ENCODE measurements at places on chromosomes 13 and 19.
A peak's percentile ranks its signal among the peaks of the same experiment; 100 is the strongest.

DNA sequence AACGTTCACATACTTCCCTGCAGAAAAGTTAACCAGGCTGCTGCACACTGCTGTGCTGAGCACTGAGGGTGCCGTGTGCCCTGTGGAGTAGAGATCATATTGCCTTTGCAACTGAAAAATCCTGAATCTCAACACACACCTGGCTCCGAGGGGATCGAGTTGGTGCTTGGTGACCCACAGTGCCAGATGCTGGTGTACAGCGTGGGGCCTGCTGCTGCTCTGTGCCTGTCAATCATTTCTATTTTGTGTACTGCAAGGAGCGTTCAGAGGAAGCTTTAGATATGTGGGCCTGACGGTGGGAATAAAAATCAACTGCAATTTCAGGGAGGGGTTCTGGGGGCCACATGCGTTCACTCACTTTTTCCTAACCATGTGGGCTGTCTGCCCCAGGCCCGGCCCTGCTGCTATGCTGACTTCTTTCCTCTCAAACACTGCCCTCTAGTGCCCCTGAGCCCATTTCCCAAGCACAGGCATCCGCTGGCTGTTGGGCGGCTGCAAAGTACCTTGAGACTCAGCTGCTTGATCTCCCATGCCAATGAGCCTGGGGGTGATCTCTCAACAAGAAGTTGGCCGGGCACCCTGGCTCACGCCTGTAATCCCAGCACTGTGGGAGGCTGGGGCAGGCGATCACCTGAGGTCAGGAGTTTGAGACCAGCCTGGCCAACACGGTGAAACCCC, 9.7 kb upstream of the LENG8 start:
- DNase-seq: no peak

- no peak for DNase-seq
These were observed 6.1 kb upstream of the ADGRE5 start for GRCh38 chr19:14375055-14375581.

GRCh38 chr19:741506-742131, 9.3 kb upstream of the MISP start:
- no peak for DNase-seq

- DNase-seq: no peak
These were observed 2.0 kb downstream of the REX1BD start for GRCh38 chr19:18590273-18591272.

- no peak for DNase-seq
These were observed 825.6 kb downstream of the SLITRK6 start for GRCh38 chr13:84973661-84974060.

DNA sequence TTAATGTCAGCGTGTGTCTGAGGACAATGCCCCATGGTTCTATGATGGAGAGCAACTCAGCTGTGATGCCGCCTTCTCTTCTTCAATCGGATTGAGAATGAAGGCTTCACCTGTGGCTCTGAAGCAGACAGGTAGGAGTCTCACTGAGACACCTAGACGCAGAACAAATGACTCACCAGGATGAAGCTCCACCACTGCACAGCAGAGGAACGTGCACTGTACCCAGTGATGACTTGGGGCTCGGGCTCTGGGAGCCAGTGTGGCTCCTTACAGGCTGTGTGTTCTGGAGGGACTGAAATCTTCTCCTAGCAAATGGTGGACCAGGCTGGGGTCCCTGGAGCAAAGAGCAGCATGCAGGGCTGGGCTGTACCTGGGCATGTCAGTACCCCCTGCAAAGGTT, 44.0 kb downstream of the CCDC70 start:
- no peak for DNase-seq

- DNase-seq: no peak
These were observed 26.8 kb upstream of the ADGRE5 start for GRCh38 chr19:14354445-14354844.

- no peak for DNase-seq
These were observed 46.3 kb downstream of the ZNF724 start for GRCh38 chr19:23203841-23204344.

DNA sequence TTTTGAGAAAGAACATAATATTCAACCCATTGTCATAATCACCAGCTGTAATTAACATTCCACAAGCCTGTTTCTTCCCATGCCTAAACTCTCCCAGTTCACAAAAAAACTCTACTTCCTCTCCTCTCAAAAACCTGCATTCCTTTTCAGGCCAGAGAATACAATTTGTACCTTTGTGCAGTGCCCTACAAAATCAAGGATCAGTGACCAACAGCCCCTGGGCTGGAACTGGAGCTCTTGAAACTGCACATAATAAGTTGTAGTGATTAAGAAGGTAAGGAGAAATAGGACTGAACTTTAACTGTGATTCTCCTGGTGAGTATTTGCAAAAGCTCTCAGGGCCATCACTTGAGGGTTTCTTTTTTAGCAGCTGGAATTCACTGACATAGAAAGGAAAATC, 472.7 kb downstream of the RFC3 start:
- DNase-seq: no peak

- peak; percentile 83 for DNase-seq
These were observed 23.4 kb upstream of the CEACAM21 start for GRCh38 chr19:41552558-41552957.

DNA sequence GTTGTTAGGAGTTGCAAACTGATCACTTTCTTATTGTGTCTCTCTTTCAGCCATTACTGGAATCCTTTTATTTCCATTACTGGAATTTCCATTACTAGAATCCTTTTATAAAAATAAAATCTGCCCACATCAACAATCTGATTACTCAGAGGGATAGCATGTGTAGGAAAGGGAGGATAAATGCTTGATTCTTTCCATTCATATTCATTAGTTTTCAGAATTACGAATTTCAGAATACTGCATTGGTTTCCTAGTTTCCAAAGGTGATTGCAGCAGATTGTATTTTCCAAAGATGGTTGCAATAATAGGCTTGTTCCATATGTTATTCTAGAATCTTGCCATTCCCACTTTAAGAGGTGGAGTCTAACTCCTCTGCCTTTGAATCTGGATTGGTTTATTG, 37.1 kb downstream of the ZNF146 start:
- no peak for DNase-seq

- no peak for DNase-seq
These were observed 34.4 kb upstream of the UBL3 start for GRCh38 chr13:29884671-29885430.

DNA sequence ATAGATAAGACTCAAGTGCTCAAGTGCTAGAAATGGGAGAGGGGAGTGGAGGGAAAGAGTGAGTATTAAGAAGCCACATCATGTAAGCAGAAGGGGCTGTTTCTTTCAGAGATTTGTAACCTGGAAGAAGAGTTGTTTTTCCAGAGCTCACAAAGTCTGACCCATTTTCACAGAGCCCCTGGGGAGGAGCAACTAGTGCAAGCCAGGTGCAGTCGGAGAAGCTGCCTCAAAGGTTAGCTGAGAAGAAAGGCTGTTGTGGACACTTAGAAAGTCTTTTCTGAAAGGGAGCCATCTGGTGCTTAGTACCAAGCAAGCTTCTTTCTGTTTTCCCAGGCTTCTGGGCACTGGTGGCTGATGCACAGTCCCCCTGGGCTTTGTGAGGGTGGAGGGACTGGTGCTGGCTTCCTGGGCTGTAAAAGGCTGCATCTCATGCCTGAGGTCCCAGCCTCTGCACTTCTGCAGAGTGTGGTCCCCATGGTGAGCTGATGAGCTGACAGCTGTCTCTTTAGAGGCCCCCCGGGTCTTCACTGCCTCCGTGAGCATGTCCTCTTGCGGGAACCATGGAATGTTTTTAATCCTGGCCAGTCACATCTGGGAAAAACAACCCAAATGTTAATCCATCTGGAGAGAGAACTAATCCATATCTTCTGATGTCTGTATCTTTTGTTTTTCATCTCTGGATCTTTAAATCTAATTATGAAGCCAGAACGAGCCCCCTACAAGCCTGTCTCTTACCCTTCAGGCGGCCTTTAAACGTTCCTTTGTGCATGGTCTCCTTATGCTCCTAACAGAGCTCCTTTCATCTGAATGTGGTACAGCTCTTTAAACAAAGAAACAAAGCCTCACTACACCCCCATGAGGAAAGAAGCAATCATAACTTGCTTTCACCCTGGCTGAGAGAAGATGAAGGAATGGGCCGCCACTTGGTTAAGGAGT, 40.2 kb downstream of the OLFM4 start:
- no peak for DNase-seq

DNA sequence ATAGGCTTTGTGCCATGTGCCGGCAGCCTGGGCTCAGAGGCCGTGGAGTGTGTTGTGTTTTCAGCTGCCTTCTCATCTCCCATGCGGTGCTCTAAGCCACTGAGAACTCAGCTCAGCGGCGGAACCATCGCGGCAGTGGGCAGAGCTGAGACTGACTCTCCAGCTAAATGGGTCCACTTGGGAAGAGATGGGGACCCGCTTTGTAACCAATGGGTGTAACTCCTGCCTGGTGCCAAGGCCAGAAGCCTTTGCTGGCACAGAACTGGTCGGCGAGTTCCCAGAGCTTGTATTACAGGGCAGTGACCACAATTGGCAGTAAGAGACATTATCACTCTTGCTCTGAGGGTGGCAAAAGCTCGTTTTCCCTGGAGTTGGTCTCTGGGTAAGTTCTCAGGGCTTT, 183.0 kb downstream of the STK24 start:
- no peak for DNase-seq

DNA sequence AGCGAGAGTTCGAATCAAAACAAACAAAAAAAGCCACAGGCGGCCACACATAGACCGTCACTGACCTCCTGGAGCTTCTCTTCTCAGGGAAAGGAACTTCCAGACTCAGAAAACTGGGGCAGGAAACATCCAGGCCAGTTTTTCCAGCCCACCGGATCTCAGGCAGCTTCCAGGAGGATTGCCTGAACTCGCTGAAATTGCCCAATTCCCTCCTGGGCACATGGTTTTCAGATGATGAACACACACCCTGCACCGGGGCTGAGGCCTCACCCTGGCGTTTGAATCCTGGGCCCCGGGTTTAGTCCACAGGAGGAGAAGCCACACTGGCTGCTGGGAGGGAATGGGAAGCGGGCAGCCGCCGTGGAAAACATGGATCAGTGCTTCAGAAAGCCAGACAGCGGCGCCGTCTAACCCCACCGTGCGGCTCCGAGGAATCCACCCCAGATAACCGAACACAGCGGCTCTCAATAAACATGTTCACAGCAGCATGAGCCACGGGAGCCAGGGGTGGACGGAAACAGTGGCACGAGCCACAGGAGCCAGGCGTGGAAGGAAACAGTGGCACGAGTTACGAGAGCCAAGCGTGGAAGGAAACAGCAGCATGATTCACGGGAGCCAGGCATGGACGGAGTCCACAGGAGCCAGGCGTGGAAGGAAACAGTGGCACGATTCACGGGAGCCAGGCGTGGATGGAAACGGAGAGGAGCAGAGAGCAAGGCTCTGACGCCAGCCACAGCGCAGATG, 18.2 kb upstream of the PTBP1 start:
- DNase-seq: no peak

DNA sequence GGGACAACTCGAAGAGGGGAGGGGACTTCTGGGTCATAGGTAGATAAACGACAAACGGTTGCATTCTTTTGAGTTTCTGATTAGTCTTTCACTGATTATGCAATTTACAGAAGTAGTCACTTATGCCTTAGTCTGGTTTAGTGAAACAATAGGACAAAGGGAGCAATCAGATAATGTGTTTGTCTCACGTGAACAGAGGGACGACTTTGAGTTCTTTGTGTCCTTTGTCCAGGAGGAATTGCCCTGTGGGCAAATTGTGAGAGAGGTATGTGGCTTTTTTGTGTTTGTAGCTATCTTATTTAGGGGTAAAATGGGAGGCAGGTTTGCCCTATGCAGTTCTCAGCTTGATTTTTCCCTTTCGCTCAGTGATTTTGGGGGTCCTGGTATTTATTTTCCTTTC, 362.9 kb upstream of the PCDH20 start:
- DNase-seq: no peak

All from GM12864 (cell line).